ENCODE measurements at places on chromosomes 16 and 17.

DNA sequence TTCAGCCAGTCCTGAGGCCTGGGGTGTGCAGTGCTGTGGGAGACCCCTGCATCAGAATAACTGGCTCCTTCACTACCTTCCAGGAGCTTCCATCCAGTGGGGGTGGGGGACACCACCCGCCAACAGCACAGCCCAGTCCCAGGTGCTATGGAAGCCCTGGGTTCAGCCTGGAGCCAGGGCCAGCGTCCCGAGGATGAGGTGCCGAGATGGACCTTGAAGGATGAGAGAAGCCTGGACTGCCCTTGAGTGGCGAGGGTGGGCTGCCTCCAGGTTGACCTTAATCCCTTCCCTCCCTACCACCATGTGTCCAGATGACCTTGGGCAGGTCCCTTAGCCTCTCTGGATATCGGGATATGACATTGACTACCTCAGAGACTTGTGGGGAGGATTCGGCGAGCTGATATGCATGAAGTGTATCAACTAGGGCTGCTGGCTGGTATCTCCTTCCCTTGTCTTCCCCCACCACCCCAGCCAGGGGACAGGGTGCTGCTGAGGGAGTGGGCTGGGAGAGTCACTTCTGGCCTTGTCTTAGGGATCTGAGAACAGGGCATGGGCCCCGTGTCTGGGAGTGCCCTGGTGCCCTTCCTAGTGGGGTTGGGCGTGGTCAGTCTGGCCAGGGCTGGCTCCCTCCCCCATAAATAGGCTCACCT is 14.2 kb upstream of the LASP1NB start:
- peak; percentile 27 for DNase-seq

GRCh38 chr17:79923974-79924638 is 84.9 kb upstream of the CBX4 start:
- DNase-seq, result peak; percentile 94

GRCh38 chr17:45221081-45222013 is at the start of gene FMNL1:
TSS of gene FMNL1 (plus strand) at chr17:45221885. CDS start at chr17:45222125, 240 bp downstream.
- DNase-seq, result no peak

DNA sequence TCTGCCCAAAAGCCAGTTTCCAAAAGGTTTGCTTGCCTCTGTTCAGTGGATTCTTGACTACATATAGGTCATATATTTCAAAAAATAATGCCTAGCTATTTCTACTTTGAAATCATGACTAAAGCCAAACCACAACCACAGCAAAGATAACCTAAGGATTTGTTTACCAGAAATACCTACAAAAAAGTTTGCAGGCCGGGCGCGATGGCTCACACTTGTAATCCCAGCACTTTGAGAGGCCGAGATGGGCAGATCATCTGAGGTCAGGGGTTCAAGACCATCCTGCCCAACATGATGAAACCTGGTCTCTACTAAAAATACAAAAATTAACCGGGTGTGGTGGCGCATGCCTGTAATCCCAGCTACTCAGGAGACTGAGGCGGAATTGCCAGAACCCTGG is 15.2 kb downstream of the CARHSP1 start:
- no peak for DNase-seq

GRCh38 chr16:53966821-53967571 is 263.0 kb downstream of the FTO start:
- no peak for DNase-seq

GRCh38 chr17:42272162-42272907 is 3.9 kb downstream of the STAT5B start:
- DNase-seq, result no peak

DNA sequence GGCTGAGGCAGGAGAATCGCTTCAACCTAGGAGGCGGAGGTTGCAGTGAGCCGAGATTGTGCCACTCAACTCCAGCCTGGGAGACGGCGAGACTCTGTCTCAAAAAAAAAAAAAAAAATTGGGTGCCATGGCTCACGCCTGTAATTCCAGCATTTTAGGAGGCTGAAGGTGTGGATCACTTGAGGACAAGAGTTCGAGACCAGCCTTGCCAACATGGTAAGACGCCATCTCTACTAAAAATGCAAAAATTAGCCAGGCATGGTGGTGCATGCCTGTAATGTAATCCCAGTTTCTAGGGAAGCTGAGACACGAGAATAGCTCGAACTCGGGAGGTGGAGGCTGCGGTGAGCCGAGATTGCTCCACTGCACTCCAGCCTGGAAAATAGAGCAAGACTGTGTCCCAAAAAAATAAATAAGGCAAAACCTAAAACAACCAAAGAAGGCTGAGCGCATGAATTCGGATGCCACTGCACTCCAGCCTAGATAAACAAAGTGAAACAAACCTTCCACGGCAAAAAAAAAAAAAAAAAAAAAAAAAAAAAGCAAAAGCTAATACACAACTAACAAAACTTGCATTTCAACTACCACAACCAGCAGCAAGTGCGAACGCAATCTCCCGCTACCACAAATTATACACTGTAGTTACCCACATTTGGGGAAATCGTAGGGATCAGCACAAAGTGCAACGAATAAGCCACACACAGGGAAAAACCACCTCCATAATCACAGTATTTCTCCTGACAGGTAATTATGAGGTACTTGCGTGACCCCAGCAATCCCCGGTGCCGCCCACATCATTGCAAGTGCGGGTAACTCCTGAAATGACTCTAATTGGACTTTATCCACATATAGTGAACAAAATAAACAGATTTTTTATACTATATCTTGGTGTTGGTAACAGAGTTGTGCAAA is 25.6 kb downstream of the TEX14 start:
- no peak for DNase-seq

DNA sequence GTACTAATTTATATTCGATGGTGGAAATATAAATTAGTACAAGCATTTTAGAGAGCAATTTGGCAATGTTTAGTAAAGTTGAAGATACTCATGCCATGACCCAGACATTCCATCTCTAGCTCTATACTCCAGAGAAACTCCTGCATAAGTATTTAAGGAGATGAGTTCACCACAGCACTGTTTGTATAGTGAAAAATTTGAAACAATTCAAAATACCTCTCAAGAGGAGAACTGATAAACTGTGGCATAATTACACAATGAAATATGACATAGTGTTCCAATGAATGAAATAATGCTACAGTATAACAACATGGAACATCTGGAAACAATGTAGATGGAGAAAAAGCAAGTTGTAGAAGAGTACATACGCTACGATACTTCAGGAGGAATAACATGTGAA is 48.6 kb upstream of the IRX3 start:
- no peak for DNase-seq

- no peak for DNase-seq
These were observed 109.6 kb downstream of the C16orf78 start for GRCh38 chr16:49483251-49483650.

GRCh38 chr16:51305337-51305736 is 154.3 kb upstream of the SALL1 start:
- no peak for DNase-seq

DNA sequence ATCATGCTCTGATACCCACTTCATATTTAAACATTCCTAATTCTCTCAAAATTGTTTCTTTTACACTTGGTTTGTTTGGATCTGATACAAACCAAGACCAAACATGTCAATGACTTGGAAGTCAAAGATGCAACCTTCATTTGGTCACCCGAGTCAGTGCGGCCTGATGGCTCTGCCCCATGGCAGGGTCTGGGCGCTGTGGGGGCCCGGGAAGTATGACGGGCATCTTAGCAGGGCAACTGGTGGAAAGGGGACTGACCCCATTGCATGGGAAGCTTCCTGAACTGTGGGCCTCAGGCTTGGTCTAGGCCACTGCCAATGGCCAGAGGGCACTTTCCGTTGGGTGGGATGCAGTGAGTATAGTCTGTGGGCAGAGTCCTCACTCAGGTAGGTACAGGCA is 178.0 kb downstream of the KATNIP start:
- no peak for DNase-seq

DNA sequence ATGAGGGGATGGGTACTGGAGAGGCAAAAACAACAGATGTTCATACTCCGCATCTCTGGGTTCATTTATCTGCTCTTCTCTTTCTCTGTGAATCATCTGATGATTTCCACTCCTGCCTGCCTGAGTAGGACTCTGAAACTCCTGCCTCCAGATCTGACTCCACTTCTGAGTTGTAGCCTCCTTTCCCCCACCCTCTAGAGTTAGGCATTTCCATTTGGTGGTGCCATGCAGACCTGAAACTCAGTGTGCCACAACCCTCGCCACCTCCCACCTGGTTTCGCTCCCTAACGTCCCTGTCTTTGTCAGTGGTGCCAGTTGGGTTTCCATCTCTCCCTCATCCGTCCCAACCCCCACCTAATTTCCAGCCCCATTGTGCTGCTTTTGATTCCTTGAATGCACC is 126.2 kb downstream of the PRKCB start:
- DNase-seq, result no peak

DNA sequence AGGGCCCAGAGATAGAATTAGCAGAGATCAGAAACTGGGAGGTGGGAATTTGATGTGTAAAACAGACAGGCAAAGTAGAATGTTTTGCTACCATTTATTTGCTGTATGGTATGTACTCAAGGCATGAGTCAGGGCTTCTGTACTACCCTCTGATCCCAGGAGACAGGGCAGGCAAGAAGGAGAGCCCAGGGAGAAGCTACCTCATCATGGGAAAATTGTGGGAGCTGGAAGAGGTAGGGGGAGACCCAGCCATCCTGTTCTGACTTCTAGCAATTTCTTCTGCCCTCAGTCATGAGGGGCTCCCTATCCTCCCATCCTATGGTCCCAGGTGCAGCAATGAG is 1.7 kb upstream of the PIGS start:
- DNase-seq, result no peak

GRCh38 chr16:8935989-8936388 is 27.7 kb downstream of the USP7 start:
- DNase-seq, result peak; percentile 65

GRCh38 chr16:534856-535445 is 7.4 kb downstream of the CAPN15 start:
- peak; percentile 72 for DNase-seq

- DNase-seq, result no peak
These were observed 56.8 kb upstream of the ZNF423 start for GRCh38 chr16:49912721-49913120.

DNA sequence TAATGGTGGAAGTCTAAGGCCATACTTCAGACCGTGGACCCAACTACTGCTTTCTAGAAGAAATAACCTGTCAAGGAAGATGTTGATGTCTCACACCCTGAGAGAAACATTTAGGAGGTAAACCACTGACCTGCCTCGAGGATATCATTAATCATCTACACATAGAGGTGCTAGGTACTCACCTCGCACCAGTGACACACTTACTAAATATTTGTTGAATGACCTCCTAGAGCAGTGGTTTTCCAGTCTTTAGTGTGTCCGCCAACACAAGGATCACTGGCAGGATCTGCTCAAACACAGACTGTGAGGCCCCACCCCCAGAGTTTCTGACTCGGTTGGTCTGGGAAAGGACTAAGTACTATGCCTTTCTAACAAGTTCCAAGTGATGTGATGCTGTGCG is 197.4 kb upstream of the CACNG5 start:
- DNase-seq, result no peak

DNA sequence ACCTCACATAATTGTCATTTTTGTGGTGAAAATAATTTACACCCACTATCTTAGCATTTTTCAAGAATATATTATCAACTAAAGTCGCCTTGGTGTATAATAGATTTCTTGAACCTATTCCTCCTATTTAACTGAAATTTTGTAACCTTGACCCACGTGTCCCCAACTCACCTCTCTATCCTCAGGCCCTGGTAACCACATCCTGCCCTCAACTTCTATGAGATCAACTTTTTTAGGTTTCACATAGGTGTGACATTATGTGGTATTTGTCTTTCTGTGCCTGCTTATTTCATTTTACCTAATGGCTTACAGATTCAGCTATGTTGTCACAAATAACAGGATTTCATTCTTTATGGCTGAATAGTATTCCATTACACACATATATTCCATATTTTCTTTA is 73.0 kb upstream of the CNTNAP4 start:
- no peak for DNase-seq

- DNase-seq, result no peak
These were observed 1.4 kb downstream of the FKBP10 start for GRCh38 chr17:41814195-41814594.

- no peak for DNase-seq
These were observed 3.5 kb downstream of the CSNK1D start for GRCh38 chr17:82269882-82270500.

- no peak for DNase-seq
These were observed 66.1 kb upstream of the BCAR1 start for GRCh38 chr16:75317532-75317931.

- no peak for DNase-seq
These were observed 5.2 kb downstream of the KRT10 start for GRCh38 chr17:40817103-40817682.

GRCh38 chr17:73228748-73229236 is 32.9 kb downstream of the CPSF4L start:
- peak; percentile 44 for DNase-seq

DNA sequence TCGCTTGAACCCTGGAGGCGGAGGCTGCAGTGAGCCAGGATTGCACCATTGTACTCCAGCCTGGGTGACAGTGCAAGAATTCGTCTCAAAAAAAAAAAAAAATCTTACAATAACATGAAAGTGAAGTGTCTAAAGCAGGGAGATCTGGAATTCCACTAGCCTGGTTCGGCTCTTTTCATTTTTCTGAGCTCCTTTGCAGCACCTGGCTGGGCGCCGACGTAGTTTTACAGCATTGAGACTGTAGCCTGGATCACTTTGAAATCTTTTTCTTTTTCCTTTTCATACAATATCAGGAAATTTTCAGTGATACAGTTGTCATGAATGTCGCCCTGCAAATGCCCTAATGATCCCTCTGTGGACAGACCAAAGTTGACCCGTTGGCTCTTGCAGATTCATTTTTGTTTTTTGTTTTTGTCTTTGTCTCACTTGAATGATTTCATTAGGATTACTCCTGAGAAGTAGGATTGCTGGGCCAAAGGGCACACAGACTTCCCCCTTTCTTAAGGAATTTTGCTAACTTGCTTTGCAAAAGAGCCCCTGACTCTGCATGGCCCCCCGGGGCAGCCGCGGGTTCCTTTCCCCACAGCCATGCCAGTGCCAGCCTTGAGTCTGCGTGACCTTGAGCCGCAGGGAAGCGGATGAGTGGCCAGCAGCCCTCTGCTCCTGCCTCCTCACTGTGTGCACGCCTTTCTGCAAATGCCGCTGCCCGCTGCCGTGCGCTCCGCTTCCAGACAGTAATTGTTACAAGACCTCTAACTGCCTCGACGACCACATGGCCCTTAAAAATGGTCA is 28.0 kb downstream of the CRISPLD2 start:
- DNase-seq, result peak; percentile 81

GRCh38 chr16:50528820-50529219 is 19.4 kb upstream of the NKD1 start:
- no peak for DNase-seq

DNA sequence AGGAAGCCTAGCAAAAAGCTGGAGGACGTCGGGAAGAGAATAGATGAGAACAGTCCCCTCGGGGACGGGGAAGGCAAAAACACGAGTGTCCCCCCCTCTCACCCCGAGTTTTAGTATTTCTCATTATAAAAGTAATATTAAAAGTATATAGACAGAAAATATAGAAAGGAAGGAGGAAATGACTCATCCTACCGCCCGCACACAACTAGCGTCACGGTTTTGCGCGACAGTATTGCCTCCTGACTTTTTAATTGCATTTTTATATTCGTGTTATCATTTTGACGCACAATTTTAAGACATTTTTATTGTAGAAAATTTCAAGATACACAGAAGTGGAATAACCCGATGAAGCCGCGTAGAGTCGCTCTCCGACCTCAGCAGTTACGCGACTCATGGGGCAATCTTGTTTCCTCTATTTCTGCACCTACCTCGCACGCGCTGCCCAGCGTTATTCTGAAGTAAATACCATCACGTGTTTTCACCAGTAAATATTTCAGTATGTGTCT is 652 bp upstream of the SLC25A19 start:
- DNase-seq, result no peak

All from H7 (cell line).